CD4-positive, alpha-beta T cell treated with Interferon alpha-2 for 1 hour (primary cell): ENCODE measurements at places on chromosomes 12 and 14.

- no peak for DNase-seq
Observed at GRCh38 chr14:41389355-41389754, 217.3 kb upstream of the LRFN5 start.

DNA sequence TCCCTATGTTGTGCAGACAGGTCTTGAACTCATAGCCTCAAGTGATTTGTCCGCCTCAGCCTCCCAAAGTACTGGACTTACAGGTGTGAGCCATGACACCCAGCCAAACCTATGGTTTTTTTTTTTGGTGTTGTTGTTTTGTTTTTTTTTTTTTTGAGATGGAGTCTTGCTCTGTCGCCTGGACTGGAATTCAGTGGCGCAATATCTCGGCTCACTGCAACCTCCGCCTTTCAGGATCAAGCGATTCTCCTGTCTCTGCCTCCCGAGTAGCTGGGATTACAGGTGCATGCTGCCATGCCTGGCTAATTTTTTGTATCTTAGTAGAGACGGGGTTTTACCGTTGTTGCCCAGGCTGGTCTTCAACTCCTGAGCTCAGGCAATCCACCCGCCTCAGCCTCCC is 11.3 kb upstream of the RCOR1 start:
- no peak for DNase-seq

DNA sequence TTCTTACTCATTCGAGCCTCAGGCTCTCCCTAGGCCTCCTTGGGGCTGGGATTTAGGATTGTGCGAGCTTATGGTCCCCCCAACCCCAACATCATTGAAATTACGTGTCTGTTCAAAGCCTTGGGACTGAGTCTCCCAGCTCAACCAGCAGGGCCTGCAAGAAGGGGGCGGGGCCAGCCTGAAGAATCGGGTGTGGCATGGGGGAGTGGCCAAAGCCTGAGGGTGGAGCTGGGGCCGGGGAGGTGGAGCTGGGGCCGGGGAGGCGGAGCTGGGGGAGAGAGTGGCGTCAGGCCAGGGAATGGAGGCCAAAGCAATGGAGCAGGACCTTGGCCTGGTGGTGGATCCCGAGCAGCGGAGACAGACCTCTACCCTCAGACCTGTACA is 24.3 kb upstream of the HSPB8 start:
- DNase-seq: no peak

DNA sequence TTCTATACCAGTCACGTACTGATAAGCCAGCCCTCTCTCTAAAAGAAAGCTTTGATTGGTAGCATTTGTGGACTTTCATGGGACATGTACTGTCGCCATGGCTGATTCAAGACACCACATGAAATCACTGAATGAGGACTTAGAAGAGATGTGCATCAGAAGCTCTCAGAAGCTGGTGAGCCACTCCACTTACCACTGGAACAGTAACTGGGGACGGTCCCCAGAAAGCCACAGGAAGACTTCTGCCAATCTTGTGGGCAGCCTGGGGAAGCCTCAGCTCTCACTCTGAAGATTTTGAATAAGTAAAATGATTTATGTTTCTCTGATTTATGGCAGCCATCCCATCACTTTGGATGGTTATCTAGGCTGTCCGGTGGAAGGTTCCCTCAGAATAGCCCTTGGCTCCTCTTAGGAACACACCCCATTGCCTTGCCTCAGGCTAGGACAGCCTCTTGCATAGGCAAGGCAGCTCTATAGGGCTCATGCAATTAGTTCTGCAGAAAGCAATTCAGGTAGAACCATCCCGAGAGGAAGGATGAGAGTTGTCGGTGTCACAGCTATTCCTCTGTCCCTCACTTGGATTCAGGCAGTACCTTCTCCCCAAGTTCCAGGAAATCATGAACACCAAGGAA is 9.8 kb downstream of the DHRS1 start:
- no peak for DNase-seq

GRCh38 chr14:66405158-66405557 is 81.0 kb upstream of the CCDC196 start:
- DNase-seq: no peak

DNA sequence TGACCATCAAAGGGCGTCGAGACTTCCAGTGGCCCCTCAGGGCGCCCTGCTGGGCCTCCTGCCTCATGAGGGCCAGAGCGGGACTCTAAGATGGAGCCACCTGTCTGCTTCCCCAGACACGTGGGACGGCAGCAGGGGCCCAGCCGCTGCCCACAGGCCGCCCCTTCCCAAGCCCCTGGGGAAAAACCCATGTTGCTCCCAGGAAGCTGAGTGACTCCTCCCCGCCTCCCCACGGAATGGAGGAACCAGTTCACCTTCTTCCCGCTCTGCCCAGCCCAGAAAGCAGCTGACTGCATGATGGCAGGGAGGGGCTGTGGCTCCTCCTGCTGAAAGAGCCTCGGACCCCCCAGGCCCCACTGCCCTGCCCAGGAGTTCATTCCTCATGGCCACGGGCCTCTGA is 14.9 kb downstream of the RAB35 start:
- DNase-seq: no peak

GRCh38 chr14:75723716-75724115 is 62.7 kb downstream of the TTLL5 start:
- DNase-seq: no peak

GRCh38 chr12:20474443-20474842 is 106.1 kb downstream of the PDE3A start:
- no peak for DNase-seq
